ENCODE measurements at places on chromosomes 12 and 14.

DNA sequence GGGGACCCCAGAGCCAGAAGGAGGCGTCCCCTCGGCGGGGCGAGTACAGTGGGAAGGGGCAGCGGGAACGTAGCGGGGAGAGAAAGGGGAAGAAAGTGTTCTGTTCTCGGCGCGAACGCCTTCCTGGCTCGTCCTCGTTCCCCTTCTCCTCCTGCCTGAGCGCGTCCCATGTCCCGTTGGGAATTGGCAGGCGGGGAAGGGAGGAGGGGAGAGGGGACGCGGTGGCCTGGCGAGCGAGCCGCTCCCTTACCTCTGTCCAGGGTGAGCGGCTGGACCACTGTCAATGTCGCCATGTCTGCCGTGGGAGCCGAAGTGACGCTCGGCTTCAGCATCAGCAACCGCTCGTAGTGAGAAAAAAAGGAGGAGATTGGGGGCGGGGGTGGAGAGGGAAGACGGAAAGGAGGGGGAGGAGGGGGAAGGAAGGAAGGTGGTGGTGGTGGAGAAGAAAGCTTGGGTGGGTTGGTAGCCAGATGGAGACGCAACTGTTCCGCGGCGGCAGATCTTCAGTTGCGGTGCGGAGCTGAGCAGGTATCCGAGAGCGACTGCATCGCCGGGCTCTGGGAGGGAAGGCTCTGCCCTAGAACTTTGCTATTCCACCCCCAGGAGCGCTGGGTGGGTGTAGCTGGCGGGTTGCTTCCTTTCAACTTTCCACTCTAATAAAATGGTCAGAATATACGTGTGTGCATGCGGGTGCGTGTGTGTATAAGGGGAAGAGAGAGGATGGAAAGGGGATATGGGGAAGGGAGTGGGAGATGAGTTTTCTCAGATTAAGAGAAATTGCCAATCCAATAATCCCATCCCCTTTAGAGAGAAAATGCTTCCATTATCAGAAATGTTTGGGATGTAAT is at the start of gene LIN7A:
LIN7A (minus strand) TSS at position 544 of the 848 bp plus-strand sequence; CDS start at position 332, 212 bp downstream.
- DNase-seq = peak; percentile 62

DNA sequence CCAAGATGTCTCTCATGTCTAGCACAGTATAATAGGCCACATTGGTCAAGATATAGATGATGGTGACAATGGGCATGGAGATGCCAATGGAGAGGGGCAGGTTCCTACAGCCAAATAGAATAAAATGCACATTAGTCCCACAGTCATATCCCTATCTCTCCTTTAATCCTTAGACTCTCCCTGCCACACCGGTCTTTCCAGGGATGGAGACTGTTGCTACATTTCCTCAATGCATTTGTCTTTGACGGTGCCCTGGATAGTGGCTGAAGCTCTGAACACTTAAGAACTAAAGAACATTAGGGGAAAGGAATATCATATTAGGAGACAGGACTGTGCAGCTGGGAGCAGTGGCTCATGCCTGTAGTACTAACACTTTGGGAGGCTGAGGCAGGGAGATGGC is 9.7 kb downstream of the OXA1L start:
- DNase-seq = no peak

GRCh38 chr14:35821564-35822411 is 4.3 kb upstream of the BRMS1L start:
- peak; percentile 33 for DNase-seq

- no peak for DNase-seq
These were observed 9.0 kb upstream of the NOVA1 start for GRCh38 chr14:26606729-26607312.

DNA sequence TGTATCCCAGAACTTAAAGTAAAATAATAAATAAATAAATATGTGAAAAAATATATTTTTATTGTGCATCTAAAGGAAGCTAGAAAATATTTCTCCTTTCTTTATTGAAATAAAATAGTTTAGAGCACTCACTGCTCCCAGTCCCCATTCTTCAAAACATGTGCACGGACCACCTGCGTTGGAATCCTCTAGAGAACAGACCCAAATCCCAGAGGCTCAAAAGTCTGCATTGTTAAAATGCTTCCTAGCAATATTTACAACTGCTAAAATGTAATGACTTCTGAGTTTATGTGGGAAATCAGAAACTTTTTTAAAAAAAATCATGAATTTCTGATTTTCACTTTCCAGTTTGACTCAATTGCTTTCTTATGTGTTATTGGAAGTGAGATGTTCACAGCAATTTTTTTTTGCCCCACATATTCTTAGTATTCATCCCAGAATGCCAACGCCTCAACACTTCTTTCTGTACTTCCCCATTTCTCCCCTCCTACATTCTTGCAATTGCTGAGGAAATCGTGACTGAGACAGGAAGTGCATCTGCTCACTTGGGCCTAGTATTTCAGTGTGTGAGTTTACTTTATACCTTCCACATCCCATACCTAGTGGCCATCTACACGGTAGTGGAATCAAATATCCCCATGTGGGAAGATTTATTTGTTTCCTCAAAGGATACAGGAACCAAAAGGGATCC is 116.0 kb upstream of the FLRT2 start:
- no peak for DNase-seq

DNA sequence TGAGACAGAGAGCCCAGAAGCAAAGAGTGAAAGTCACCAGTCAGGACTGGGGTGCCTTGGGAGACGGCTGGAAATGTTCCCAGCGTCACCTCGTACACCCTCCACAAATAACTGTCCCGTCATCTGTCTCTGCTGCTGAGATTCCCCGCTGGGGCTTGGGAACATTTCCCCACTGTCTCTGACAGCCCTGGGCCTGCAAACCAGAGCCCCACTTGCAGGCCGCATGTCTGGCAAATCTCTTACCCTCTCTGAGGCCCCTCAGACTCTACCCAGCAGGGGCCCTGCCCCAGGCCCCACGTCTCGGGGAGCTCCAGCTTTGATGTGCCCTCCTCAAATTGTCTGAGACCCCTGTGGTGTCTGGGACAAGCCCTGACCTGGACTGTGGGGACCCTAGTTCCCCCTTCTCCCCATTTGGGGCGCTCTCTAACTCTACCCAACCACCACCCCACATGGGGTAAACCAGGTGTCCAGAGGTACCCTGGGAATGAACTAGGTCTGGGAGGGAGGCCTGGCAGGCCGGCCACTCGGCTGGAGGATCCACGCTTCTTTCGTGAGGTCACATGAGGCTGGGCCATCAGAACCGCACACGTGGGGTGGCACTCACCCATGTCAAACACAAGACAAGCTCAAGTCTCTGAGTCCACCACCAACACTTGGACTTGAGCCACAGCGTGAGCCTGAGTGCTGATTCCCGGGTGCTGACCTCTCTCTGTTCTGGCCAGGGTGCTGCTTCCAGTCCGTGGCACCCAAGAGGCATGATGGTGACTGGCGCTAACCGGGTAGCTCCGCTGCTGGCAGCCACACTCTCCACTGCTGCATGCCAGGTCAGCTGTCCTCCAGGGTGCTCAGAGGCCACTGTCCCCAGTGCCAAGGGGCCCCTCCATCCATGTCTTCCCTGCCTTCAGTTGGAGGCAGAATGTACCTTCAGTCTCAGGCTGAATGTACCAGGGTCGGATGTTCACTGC is 59.8 kb downstream of the DIO3 start:
- DNase-seq = no peak

DNA sequence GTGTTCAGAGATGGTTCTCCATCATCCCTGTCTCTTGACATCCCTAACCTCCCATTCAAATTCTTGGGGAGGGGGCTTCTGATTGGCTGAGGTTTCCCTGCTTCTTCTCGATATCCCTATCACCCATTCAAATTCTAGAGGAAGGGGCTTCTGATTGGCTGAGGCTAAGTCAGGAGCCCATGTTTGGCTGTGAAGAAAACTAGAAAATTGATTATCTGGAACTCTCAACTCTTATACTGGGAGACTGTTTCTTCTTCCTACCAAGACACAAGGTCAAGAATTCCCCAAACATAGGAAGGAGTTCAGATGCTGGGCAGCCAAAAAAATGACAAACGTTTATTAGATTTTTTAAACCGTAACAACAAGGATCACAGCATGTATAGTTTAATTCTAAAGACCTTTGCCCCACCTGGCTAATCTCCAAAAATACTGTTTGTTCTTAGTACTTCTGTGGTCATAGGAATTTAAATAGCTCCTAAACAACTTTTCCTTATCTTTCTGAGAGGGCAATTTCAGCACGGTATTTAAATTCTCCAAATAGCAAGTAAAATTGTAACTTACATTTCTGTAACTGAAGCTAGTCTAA is 26.4 kb downstream of the SPIC start:
- no peak for DNase-seq

- no peak for DNase-seq
These were observed 9.3 kb upstream of the PPP4R4 start for GRCh38 chr14:94164685-94165431.

DNA sequence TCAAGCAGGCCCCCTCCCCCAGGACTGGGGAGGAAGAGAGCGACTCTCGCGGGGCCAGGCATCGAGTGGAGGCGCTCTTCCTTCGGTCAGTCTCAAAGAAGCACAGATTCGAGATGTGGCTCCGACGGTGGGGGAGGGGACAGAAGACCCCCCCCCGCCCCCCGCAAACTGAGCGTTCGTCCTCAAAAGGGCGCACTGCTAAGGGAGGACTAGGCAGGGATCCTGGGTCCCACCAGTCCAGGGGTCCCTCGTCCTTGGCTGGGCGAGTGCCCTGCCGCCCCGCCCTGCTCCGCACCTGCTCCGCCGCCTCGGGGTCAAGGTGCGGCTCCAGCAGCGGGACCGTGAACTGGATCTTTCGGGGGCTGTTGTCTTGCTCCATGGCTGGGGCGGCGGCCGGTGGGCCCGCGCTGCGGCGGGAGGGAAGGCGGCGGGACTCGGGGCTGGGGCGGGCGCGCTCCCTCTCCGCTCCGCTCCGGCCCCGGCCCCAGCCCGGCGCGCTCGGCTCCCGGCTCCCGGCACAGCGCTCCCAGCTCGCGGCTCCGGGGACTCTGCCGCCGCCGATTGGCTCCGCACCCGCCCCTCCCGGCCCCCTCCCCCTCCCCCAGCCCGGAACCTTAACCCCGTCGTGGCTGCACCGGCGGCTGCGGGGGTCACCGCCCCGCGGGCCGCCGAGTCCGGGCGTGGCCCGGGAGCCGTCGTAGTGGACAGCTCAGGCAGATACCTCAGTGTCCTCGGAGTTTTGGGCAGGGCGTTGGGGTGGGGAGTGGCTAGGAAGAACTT is at the start of gene PPP1R1A:
PPP1R1A (minus strand) TSS at position 550 of the 780 bp plus-strand sequence; CDS start at position 379, 171 bp downstream.
- DNase-seq = no peak

DNA sequence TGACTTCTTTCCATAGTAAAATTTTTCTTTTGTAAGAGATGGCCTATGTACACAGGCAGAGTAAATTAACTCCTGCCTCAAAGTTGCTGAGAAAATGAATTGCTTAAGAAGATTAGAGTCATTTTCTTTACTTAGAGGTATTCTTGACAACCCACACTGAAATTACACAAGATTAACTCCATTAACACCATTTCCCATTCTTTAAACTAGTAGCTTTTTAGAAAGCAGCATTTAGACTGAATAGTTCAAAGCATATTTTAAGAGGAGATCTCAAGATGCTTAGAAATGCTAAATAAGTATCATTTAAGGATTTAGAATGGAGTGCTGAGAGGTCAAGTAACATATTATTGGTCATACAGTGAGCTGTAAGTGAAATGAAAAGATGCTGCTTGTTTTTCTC is 35.5 kb downstream of the PUS7L start:
- no peak for DNase-seq

DNA sequence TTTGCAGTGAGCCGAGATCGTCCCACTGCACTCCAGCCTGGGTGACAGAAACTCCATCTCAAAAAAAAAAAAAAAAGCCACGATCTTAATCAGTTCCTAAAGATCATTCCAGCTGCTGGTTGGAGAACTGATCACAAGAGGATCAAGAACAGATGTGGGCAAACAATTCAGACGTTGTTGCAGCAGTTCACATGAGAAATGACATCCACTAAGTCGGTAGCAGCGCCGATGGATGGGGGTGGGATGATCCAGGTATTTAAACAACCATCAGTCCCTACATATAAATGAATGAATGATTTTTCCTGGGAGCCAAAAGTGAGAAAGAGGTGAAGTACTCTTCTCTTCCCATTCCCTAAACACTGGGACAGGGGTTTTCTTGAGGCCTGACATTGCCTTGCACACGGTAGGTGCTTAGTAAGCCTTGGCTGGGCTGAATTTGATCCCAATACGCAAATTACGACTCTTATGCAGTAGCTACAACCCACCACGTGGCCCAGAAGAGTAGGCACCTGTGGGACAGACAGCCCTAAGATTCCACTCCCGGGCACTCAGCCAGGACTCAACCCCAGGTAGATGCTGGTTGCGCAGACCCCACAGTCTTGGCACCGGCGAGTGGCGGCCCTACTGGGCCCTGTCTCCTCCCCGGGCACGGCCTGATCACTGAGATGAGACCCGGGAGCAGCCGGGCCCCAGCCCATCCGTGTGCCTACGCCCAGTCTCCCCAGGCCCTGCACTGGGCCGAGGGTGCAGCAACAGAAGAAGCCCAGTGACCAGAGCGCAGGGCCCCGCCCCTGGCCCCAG is 565 bp downstream of the SPRYD3 start:
- no peak for DNase-seq

GRCh38 chr12:63093711-63094110 is 57.3 kb downstream of the AVPR1A start:
- DNase-seq = no peak

DNA sequence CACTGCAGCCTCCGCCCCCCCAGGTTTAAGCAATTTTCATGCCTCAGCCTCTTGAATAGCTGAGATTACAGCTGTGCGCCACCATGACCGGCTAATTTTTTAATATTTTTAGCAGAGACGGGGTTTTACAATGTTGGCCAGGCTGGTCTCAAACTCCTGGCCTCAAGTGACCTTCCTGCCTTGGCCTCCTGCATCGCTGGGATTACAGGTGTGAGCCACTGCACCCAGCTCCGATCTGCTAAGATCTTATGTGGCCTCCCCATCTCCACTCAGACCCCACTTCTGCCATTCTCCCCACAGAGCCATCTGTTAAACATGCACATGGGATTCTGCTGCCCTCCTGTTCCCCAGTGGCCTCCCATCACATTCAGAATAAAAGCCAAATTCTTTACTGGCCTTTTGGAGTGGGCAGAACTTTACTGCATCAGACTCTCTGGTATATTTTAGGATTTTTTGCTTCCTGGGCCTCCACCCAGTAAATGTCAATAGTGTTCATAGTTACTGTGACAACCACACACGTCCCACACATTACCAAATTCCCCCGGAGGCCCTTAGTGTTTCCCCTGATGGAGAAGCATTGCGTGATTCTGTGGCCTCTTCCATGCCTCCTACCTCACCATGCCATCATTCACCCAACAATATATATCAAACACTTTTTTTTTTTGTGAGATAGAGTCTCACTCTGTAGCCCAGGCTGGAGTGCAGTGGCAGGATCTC is 96.3 kb downstream of the PTPN11 start:
- DNase-seq = no peak

DNA sequence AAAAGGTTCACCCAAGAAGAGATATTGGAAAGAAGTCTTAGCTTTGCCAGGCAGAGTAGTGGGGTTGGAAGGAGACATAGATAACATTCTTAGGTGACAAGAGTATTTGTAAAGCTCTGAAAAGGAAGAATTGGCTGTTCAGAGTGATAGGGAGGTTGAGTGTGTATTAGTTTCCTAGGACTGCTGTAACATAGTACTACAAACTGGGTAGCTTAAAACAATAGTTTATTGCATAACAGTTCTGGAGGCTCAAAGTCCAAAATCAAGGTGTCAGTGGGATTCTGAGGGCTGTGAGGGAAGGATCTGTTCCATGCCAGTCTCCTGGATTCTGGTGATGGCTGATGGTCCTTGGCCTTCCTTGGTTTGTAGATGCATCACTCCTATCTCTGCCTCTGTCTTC is 156.8 kb downstream of the SLC5A8 start:
- DNase-seq = no peak

GRCh38 chr12:6135071-6135470 is 10.6 kb upstream of the VWF start:
- no peak for DNase-seq

GRCh38 chr14:66009089-66009488 is 477.1 kb upstream of the CCDC196 start:
- DNase-seq = no peak

All from NCI-H748 treated with DMSO at 0.1 percent for 48 hours (cell line).